ENCODE measurements at places on chromosomes 2 and 18.
A peak's percentile ranks its signal among the peaks of the same experiment; 100 is the strongest.

- DNase-seq, result no peak
These were observed 587 bp downstream of the SUMO1 start for GRCh38 chr2:202237787-202238233.

DNA sequence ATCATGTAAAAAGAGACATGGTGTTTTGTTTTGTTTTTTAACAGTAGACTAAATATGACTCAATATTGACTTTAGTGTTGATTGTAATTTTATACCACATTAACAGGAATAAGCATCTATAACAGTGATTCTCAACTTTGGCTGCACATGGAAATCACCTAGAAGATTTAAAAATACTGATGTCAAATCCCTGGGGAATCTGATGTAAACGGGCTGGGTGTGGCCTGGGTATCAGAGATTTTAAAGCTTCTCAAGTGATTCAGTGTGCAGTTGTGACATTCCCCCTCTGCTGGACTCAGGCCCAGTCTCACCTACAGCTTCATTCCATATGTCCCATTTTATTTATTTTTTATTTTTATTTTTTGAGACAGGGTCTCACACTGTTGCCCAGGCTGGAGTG lies 82.8 kb upstream of the ATP8B1 start:
- no peak for DNase-seq

DNA sequence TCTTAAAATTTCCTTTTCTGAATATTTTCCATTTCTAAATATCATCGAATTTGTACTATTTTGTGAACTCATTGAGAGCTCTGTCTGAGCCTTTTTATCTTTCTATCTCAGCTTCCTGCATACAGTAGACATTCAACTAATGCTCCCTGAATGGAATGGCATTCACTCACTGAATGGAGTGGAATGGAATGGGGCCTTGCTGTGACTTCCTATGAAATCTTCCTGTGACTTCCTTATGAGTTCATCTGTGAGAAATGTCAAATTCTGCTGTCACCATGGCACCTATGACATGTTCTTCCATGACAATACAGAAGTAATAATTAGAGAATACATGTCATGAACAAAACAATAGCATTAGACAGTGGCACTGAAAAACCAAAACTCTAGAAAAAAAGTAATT lies 199.6 kb downstream of the NR4A2 start:
- no peak for DNase-seq

GRCh38 chr2:9397201-9397600 lies 26.1 kb downstream of the ITGB1BP1 start:
- DNase-seq, result no peak

GRCh38 chr2:78992451-78992806 lies 33.1 kb upstream of the REG3G start:
- DNase-seq, result no peak

GRCh38 chr2:191048073-191048472 lies 34.1 kb upstream of the STAT1 start:
- DNase-seq, result no peak

- DNase-seq, result no peak
These were observed 174.1 kb upstream of the ALPP start for GRCh38 chr2:232204457-232204931.

DNA sequence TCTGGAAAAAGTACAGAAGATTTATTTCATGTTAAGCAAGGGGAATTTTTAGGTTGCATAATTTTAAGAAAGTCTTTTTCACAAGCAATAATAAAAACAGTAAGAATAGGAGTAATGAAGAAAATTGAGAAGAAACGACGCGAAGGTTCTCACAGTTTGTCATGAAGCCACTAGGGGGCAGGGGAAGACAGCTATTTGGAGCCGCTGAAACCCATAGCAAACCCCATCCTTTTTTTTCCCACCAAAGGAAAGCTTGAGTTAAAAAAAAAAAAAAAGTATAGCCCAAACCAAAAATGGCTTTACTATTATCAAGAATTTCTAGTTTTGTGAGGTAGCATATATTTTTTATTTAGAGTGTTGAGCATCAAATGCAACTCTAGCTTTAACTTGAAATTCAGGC lies 300.9 kb downstream of the PHLPP1 start:
- DNase-seq, result peak; percentile 70

GRCh38 chr18:13221869-13222855 lies 3.6 kb downstream of the LDLRAD4 start:
- peak; percentile 96 for DNase-seq

DNA sequence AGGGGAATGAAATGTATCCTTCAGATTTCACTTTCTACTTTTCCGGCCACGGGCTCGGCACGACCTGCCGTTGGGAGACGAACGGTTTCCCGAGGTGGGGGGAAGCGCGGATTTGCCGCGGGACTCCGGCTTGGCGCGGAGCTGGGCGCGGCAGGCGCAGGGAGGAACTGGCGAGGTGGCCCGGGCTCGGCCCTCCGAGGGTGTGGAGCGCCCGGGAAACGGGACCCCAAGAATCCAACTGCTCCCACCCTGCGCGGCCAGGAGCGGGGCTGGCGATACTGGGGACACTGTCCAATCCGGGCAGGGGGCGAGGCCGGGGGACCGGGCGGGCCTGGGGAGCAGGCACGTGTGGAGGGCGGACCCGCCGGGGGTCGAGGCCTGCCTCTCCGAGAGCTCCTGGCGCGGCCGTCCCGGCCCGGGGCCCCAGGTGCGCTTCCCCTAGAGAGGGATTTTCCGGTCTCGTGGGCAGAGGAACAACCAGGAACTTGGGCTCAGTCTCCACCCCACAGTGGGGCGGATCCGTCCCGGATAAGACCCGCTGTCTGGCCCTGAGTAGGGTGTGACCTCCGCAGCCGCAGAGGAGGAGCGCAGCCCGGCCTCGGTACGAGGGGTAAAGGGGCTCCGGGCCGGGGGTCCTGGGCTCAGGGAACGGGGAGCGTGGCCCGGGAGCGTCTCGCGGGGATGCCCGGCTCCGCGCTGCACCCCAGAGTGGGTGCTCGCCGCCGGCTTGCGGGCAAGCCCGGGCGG lies at the start of gene ANXA4:
Gene ANXA4, plus strand, starts transcription at position 560 of the 747 bp plus-strand sequence. CDS start 39,432 bp downstream, outside the sequence.
- DNase-seq, result peak; percentile 69

GRCh38 chr2:62505750-62506420 lies at the start of gene TMEM17:
Gene TMEM17 (minus strand): TSS chr2:62506195. CDS start chr2:62506129, 66 bp downstream.
- peak; percentile 67 for DNase-seq

DNA sequence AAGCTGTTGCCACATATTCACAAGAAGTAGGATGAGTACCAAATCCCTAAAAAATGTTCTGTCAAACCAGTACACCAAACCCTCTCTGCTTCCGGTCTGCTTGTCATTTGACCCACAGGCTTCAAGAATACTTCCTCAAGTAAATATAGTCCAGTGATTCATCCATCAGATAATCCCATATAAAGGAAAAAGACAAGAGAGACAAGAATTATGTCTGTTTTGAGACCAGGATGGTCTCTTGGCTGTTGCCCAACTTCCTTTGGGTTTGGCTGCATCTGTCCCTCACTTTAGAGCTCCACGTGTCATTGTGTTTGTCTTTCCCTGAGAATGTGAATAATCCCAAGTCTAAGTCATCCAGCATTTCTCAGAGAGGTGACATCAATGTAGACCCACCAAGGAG lies 91.5 kb upstream of the NRP2 start:
- DNase-seq, result peak; percentile 59

DNA sequence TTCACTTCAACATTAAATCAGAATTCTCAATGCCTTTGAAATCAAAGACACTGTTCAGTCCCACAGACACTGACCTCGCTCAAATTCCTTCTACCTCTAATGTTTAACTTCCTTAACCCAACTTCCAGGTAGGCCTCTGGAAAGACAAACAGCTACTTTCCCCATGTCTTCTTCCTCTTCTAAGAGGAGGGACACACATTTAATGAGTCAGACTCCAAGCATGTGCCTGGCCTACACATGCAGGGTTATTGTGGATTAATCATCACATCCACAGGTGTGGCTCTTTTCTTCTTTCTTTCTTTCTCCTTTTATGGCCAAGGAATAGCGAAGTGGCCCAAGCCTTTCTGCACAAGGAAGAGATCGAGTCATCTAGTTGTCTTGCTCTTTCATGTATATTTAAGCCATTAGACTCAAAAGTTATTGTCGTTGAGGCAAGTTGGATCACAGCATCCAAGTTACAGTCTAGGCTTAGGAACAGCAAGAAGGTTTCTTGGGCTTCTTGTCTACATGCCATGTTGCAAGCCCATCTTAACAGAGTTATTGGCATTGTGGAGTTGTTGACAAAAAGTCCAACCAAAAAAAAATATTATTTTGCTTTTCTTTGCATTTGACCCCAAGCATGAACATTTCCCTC lies 387.8 kb downstream of the IRS1 start:
- DNase-seq, result no peak

DNA sequence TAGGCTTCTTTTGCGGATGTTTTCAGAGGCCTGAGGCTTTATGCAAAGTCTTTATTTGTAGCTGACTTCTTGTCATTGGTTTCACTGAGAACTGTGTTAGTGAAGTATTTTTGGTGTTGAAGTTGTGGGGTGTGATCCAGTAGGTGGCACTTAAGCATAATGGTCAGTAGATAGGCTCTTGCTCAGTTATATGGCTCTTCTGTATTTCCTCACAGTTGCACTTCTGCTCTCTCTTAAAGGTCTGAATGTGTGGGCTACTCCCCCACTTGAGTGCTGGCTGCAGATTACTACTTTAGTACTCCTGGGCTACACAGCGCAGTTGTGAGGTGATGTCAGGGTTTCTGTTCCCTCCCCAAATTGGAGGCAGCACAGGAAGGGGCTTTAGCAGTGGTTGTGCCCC lies 133.8 kb upstream of the SCN7A start:
- peak; percentile 97 for DNase-seq

DNA sequence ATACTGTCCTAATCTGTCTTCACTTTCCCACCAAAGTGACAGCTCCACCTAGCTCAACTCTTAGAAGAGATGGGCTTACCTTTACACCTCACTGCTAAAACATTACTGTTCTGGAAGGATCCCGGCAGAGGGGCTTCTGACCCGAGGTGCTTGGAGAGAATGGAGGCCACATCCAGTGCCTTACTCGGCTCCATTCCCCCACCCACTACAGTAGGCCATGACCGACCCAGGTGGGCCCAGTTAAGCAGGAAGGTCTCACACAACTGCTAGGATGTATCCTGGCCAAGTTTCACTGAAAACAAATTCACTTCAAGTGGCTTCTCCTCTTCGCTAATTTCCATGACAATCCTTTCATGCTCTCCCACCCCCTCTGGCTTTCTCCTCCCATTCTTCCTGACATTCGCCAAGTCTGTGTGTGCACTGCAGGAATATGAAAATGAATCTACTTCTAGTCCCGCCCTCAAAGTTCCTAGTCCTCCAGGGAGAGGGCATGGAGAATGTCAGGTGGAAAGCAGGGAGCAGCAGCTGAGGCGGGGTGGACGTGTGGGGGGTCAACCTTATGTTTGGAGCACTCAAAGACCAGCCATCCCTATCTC lies 11.8 kb downstream of the WIPF1 start:
- DNase-seq, result no peak

Data from MV-4-11 (cell line).